T-helper 1 cell (primary cell): ENCODE measurements at places on chromosomes 4 and X.

DNA sequence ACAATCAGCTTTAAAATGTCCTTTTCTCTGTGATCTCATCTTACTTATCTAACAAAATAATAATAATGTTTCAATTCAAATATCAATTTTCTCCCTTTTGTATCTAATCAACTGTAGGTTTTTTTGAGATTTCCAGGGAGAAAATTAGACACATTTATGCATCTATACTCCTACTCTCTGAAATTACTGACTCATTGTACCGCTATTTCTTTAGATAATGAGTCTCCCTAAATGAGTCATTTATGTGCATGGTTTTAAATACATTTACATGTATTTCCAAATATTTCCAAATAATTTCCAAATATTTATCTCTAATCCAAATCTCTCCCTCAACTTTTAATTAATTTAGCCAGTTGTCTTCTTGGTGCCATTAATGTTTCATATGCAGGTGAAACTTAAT lies 621.0 kb downstream of the TECRL start:
- no peak for DNase-seq

DNA sequence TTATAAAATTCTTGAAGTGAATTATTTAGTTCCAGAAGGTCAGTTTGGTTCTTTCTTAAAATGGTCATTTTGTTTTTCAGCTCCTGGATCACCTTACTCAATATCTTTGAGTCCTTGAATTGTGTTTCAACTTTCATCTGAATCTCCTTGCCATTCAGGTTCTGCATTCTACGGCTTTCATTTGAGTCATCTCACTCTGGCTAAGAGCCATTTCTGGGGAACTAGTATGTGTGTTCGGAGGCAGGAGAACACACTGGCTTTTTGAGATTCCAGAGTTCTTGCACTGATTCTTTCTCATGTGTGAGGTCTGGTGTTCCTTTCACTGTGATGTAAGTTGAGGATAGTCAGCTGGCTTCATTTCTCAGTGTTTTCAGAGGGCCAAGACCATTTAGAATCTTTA lies 708.4 kb upstream of the FRG1 start:
- no peak for DNase-seq

- no peak for DNase-seq
These were observed 493 bp downstream of the TCEAL5 start for GRCh38 chrX:103275947-103276567.

DNA sequence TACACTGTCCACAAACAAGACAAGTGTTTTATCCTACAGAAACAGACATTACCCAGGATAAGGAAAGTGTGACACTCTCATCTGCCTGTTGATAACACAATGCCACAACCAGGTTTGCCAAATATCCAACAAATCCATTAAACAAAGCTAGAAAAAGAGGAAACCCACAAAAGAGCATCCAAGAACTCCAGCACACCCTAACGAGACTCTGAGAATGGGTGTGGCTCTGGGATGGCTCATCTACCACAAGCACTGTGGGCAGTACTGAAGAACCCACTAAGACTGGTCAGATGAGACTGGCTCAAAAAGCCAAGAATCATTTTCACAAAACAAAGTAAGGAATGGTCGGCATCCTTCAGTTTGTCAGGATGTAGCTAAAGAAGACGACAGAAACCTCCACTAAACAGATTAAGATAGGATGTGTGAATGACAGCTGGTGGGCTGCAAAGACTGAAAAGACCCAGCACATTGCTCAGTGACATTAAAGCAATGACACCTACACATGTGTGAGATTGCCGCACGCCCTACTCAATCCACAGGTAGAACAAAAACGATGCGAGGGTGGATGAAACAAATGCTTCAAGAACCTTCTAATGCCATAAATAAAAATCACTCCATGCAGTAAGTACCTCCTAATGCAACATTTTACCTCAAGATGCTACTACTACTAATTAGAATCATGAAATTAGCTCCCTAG lies 14.7 kb downstream of the ATP8A1 start:
- no peak for DNase-seq

- no peak for DNase-seq
These were observed 31.2 kb upstream of the GYPA start for GRCh38 chr4:144171697-144172096.

DNA sequence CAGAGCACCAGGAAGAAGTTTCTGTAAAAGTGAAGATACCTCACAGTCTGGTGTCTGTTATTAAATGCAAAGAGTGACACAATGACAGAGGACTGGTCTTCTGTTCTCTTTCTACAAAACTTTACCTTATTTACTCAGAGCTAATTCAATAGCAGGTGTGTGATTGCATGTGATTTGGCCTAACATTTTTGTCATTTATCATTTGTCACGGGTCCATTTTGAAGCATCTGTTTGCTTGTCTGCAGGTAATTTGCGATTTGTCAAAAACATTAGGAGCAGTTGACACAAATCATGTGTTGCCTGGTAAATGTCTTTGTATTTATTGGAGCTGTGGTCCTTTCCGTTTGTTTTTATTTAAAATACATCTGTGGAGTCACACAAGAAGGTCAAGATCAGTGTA lies 1232.4 kb downstream of the STIM2 start:
- DNase-seq: no peak

DNA sequence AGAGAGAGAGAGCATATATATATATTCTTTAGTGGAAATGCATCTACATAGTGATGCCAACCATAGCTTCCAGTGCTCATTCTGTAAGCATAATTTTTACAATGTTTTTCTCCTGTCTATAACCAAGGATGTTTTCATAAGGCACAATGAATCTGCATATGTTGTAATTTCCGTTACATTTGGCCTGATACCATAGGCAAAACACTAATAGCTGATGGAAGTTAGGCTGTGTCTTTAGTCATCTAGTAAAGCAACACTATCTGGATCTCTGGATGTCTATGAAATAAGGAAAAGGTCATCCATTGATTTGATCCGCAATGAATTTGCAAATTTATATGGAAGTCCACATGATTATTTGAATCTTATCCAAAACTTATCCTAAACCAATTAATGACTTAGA lies 8.1 kb downstream of the PCDH7 start:
- no peak for DNase-seq

- DNase-seq: no peak
These were observed 674.8 kb downstream of the IQCM start for GRCh38 chr4:149140841-149141240.

GRCh38 chr4:40301603-40302002 lies 33.5 kb upstream of the CHRNA9 start:
- DNase-seq: peak; percentile 33

GRCh38 chr4:57098415-57098814 lies 11.8 kb downstream of the IGFBP7 start:
- no peak for DNase-seq

GRCh38 chrX:132740316-132741123 lies 217.9 kb downstream of the HS6ST2 start:
- no peak for DNase-seq

- no peak for DNase-seq
These were observed 260.9 kb upstream of the RPS6KA3 start for GRCh38 chrX:20527558-20528011.

- no peak for DNase-seq
These were observed 25.2 kb downstream of the SOD3 start for GRCh38 chr4:24820541-24820940.

GRCh38 chrX:141742666-141743065 lies 44.1 kb upstream of the SPANXD start:
- DNase-seq: no peak

DNA sequence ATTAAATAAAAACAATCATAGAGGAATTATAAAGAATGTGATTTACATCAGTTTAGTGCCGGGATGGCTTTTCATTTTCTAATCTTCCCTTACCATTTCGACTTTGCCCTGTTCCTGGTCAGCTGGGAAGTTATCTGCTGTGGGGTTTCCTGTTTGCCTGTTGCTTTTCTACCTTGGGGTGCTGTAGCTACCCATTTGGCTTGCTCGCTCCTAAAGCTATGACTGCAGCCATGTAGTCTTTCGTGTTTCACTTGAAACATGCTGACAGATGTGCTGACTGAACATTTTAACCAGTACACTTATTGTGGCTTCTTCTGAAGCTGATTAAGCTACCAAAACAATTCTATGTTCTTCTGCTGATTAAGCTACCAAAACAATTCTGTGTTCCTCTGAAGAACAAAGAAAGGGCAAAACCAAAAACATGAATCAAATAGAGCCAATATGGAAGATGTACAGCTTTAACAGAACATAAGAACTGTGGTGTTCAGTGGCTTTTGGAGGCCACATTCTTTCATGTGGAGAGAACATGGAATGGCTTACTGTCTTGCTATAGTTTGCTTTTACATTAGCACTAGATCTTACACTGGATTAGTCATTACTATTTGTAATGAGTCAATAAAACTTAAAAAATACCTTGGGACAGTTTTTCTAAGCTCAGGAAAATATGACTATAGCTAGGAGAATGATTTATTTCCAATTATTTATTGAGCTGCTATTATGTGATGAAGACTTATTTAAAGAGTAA lies 440.4 kb downstream of the SPRY1 start:
- DNase-seq: no peak

- DNase-seq: no peak
These were observed 52.6 kb downstream of the DDX53 start for GRCh38 chrX:23052324-23052723.
